ENCODE measurements at places on chromosomes 6 and 20.

DNA sequence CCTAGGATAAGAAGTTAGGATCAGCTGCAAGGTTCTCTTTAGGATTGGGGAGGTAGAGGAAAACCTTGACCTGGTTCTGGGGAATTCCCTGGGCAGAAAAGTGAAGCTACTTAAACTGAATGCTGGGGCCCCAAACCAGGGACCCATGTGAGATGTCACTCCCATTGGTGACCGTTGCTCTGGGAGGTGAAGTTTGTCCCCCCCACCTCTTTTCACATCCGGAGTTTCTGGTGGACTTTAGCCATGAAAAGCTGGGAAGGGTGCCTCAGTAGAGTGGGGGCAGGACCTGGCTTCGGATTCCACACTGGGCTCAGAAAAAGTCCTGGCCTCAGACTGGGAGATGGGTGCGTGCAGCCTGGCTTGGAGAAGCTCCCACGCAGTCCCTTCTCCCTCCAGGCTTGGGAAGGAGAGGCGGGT lies 13.2 kb downstream of the TJAP1 start:
- no peak for DNase-seq

DNA sequence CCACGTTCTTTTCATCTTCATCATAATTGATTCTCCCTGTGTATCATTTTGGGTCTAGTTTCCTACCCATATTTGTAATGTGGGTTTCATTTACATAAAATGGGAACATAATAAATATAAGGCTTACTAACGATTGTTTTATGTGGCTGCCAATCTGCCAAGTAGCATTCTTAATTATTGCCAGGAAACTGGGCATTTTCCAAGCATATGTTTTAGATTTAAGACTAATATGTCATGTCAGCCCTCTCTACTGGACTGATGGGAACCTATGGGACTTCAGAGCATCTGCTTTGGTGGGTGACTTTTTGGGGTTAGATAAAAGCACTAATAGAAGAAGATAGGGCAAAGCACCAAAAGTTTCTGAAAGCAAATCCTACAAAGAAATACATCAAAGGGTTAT lies 157.5 kb downstream of the TBX18 start:
- no peak for DNase-seq

DNA sequence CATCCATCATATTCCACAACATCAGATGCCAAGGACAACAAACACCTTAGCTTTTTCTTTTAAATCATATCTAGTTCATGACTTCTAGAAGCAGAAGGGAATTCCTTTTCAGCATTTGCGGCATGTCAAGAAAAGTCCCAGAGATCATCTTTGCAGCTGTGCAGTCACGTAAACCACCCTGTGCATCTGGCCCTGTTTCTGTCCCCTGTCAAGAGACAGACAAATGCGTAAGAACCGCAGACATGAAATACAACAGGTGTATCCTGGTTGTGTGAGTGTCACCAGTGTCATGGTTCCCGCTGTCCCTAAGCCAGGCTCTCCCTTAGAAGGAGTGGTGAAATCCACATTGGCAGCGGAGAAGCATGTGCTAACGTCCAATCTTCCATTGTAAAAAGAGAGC lies 28.1 kb downstream of the LY86 start:
- no peak for DNase-seq

GRCh38 chr6:26195924-26196845 lies 109.0 kb downstream of the HFE start:
- DNase-seq = no peak

GRCh38 chr6:11712760-11713159 lies 65.8 kb downstream of the ADTRP start:
- no peak for DNase-seq

DNA sequence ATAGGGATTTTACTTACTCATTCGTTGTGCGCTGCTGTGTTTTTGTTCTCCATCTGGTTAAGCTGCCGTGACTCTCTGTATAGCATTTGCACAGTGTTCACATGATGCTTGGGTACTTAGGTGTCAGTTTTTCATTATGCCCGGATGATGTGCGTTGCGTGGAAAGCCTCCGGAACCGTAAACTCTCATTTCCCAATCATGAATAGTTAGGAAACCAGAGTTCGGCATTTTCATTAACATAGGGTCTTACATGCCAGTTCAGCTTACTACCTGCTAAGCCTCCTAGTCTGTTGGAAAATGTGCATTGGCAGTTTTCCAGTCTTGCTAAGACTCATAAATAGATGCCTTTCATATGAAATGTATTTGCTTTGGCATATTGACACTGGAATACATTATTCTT lies 483.4 kb upstream of the FLRT3 start:
- no peak for DNase-seq

DNA sequence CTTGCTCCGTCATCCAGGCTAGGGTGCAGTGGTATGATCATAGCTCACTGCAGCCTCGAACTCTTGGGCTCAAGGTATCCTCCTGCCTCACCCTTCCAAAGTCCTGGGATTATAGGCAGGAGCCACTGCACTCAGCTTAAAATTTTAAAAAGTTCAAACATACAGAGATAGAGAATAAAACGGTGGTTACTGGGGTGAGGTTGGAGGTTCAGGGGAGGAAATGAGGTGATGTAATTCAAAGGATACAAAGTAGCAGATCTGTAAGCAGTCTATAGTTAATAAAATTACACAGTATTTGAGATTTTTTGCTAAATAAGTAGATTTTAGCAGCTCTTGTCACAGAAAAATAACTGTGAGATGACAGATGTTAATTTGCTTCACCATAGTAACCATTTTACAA lies 7.5 kb upstream of the AFG1L start:
- DNase-seq = no peak

DNA sequence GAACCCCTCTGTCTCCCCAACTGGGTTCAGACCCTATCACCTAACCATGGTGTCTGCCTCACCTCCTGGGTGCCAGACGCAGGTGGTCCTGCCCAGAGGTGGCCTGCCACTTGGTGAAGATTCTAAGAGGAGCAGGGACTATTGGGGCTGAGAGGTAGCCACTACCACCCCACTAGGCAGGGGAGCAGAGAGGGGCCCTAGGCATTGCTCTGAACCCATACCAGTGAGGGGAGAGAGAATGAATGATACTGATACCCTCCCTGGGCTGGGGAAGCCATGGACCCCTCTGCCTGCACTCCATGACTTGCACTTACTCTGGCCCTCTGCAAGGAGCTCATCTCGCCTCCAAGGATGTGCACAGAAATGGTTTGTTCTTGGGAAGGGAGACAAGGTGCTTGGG lies 31.7 kb upstream of the SPDEF start:
- DNase-seq = no peak

DNA sequence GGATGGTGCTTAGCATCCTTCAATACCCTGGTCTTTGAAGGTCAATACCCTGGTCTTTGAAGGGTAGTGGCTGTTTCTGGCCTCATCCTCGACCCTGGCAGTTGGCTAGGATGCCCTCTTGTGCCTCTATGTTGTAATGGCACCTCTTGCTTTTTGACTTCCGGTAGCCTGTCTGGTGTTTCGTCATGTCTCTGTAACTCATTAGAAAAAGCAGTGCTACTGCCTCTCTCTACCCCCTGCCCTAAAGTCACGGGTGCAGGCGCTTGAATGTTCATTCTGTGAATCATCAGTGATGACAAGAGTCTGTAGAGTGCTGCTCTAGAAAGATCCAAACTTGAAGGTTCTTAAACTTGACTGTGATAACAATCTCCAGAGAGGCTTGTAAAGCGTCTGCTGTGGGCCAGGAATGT lies 28.3 kb downstream of the RSPO4 start:
- DNase-seq = peak; percentile 20

DNA sequence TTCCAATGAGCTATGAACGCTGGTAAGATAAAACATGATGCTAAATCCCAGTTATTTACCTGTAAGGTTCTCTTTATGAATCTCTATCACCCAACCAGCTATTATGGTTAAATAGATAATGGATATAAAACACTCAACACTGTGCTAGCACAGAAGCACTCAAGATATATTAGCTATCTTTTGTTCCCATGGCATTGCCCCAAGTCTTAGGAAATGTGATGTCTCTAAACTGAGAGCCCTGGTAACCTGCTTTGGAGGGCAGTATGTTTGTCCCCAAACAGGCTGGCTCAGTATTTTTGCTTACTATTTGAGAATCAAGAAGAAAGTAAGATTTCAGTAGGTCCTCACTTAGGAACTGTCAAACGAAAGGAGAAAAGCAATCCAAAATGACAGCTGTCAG lies 90.5 kb downstream of the BTBD9 start:
- DNase-seq = no peak

DNA sequence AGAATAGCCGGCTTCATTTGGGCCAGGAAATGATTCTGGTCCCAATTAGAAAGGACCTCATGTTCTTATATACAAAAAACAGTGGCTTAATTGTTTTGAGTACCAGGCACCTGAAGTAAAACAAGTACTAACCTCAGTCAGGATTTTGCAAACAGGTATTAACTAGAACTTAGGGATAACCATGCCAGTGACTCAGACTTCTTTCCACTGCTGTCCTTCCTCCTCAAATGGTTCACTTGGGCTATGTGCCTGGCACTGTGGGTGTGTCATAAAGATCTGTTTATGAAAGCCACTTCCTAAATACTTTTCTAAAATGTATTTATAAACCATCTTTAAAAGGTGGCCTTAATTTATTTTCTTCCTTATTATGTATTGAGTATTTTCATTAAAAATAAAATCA lies 10.7 kb downstream of the CLDN20 start:
- DNase-seq = no peak

DNA sequence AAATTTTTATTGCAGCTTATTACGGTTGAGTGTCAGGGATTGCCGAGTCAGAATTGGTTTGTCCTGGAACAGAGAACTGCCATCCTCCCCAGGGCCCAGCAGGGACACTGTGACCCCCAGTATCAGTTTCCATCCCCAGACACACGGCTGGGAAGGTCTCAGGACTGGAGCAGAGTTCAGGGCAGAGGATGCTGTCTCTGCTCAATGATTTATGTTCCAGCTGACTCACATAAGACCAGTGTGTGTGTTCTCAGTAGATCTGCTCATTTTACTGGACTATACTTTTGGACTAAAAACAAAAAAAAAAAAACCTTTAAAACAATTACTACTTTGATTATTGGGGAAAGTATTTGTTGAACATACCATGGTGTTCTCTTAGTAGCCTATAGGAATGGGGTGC lies 44.2 kb downstream of the FNDC1 start:
- no peak for DNase-seq

DNA sequence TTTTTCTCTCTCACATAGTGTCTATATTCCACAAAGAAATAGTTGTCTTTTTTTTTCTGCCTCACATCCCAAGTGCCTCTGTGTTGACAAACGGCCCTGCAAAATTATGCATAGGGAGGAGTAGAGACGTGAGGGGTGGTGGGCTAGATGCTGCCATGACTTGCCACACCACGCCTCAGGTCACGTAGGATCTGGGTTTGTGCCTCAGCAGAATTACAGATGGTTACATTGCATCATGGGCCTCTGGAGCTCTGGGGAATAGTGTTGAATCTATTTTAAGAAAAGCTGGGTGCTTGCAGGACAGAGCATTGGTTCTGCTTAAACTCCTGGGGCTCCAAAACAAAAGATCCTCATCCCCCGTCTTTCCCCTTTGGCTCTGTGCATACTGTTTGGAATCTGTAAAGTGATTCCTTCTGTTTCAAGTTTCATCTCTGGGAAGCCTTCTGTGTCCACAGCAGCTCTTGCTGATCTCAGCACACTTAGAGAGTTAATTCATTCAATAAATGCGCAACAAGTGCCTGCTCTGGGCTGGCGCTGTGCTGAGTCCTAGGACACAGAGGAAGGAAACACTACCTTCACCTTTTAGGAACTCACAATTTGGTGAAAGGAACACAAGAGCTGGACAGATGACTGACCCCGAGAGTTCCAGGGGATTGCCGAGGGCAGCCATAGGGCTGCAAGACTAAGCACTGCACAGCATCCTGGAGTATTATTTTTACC lies 2.4 kb downstream of the FANCE start:
- no peak for DNase-seq

DNA sequence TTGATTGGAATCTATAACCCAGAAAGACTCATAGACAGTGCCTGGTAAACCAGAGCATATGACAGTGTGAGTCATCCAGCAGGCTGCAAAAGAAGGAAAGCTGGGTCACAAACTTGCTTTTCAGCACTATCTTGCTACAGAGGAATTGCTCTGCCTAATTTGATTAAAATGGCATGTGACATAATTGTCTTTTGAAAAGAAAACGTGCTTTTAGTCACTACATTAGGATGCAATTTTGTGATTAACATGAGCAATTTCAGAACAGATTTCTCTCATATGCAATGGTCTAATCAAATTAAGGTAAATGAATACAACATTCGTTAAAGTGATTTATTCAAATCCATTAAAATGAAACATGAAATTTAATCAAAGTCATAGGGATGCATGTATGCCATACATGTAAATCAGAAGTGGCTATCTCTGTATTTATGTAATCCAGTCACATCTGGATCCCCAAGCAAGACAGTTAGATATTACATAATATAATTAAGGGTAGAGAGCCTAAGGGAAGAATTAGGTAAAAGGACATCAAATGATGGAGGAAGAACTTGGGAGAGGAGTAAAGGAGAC lies 400.0 kb upstream of the HTR1E start:
- no peak for DNase-seq

- no peak for DNase-seq
Measured at GRCh38 chr20:3068986-3069900, 2.2 kb upstream of the OXT start.

GRCh38 chr20:18904624-18905023 lies 91.0 kb downstream of the SCP2D1 start:
- no peak for DNase-seq

- no peak for DNase-seq
Measured at GRCh38 chr20:57480444-57481160, 44.3 kb downstream of the CTCFL start.

DNA sequence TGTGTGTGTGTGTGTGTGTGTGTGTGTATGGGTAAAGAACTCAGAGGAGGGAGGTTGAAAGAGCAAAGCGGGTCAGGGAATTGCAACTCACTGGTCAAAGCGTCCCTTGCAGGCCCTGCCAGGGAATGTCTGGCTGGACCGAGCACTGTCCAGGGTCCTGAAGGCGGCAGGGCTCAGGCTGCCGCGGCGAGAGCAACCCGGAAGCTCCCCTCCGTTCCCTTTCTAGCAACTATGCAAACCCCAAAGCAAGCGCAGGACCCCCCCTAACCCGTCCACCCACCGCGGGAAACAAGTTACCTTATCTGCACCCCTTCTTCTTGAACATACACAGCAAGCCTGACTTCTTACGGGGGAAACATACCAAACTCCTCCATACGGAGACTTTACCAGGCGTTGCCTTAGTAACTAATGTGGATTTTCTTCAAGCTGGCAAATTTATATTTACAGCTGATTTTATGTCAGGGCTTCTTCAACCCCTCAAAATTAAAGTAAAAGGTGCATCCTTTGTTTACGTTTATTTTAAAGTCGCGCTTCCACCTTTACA lies 538 bp upstream of the GRM1 start:
- DNase-seq = no peak

- DNase-seq = no peak
Measured at GRCh38 chr6:98636941-98637340, 197.4 kb upstream of the POU3F2 start.
